Bone marrow (tissue), 2 donors: ENCODE measurements at places on chromosomes 3 and 15.

GRCh38 chr3:66923969-66924368 is 74.1 kb upstream of the KBTBD8 start:
- no peak for DNase-seq

- DNase-seq: no peak
Observed at GRCh38 chr3:67196677-67197076, 198.6 kb downstream of the KBTBD8 start.

DNA sequence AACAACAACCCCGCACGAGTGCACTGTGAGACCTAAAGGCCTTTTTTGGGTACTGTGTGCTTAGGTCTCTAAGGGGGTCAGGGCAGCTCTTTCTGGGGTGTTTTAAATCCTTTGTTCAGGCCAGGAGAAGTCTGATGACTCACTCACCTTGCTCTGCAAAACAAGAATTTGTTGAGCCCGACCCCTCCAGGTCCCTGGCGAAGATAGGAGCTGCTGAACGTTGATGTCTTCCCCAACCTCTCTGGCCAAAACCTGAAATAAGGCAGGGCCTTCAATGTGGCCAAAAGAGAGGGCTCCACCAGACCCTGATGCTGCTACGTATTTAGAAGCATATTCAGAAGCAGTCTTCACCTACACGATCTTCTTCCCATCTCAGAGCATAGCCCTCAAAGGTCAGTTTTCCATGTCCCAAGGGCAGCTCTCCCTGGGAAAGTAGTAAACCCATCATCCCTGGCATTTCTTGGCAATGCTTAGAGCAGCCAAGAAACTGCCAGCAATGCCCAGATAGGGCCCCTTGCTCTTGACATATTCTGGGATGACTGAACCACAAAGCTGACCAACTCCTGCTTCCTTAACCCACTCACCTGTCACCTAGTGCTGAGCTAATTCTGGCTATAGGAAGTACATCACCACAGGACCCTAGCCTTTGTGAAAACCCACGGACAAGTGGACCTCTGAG is 27.1 kb downstream of the CCDC13 start:
- no peak for DNase-seq

- no peak for DNase-seq
Observed at GRCh38 chr3:16222547-16222946, 42.2 kb downstream of the DPH3 start.

DNA sequence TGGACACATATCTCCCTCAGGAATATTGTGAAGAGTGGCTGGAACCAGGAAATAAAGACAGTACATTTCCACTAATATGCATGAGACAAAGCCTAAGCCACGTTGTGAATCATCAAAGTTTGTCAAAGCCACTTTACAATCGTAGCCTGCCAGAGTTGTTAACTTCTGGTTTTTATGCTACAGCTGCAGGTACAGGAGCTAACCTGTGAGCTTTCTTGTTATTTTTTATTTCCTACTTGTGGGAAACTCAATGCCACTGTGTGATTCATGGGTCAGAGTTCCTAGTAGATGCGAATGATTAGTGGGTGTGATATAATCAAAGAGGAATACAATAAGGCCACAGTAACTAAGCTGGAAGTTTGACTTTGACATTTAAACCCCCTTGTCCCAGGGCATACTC is 44.4 kb upstream of the TEX9 start:
- DNase-seq: no peak
